ENCODE measurements at places on chromosomes 1 and 21.

- DNase-seq = no peak
Observed at GRCh38 chr1:40860706-40861223, 1.4 kb downstream of the CITED4 start.

GRCh38 chr1:170305777-170306512 lies 160.2 kb downstream of the NTMT2 start:
- DNase-seq = no peak

DNA sequence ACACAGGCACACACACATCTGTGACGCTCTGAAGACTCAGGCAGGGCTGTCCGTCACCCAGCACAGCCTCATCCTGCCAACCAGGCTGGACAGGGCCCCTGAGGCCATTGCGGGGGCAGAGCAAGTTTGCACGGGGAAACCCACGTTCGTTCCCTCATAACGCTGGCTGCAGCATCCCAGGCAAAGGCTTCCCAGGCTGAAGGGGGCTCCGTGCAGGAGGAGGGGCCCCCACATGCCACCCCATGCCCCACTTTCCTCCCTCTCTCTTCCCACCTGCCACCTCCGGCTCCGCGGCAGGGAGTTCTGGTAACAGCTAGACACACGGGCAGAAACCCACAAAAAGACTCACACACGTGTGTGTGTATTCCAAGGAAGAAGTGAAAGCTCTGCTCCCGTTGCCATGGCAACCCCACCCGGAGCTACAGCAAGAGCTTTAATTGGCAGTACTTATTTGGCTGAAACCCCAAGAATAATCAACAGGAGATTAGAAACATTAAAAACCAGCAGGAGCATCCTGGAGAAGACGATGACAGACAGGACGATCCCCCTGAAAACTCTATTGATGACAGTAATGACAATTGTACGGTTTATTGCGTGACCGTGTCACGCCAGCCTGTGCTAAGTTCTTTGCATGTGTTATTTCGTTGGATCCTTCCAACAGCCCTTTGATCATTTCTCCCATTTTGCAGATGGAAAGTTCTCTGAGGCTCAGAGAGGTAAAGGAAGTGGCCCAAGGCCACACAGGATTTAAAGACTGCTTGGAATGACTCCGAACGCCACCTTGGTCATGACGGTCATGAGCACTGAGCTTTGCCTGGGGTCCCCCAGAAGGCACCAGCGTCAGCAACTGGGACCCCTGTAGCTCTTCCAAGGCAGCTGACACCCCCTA lies 247.1 kb downstream of the NPHP4 start:
- no peak for DNase-seq

- no peak for DNase-seq
Observed at GRCh38 chr1:30329802-30330557, 393.4 kb downstream of the MATN1 start.

GRCh38 chr1:231187571-231187970 lies 25.7 kb downstream of the TRIM67 start:
- no peak for DNase-seq

DNA sequence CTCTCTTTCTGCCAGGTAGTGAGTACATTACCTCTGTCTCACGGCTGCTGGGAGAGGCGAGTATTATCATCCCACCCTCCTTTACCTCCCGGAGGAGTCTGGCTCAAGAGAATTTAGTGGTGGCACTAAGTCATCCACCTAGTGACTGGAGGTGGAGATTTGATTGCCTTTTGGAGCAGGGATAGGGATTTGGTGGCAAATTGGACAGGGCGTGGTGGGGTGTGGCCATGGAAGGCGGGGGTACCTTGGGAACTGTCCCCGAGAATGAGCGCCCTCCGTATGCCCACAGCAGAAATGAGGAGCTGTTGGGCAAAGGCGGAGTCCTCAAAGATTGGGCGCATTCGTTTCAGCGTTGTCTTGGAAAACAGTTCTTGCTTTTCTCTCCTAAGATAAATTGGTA lies 32.1 kb upstream of the HMGN1 start:
- DNase-seq = no peak

- DNase-seq = no peak
Observed at GRCh38 chr1:20716232-20716631, 1.6 kb downstream of the KIF17 start.

DNA sequence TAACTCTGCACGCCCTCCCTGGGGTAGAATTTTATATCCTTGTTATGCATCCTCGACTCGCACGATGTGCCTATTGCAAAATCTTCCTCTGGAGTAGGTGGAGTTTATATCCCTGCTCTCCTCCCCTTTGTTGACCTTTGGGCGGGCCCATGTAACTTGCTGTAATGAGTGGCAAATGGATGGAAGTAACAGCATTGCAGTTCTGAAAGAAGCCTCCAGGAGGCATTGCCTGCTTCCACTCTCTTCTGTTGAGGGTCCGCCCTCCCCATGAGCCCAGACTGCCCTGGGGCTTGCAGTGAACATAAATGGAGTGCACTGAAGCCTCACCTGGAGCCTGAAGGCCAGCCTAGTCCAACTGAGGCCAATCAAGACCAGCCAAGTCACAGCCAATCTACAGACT lies 62.2 kb upstream of the GRIK3 start:
- no peak for DNase-seq

DNA sequence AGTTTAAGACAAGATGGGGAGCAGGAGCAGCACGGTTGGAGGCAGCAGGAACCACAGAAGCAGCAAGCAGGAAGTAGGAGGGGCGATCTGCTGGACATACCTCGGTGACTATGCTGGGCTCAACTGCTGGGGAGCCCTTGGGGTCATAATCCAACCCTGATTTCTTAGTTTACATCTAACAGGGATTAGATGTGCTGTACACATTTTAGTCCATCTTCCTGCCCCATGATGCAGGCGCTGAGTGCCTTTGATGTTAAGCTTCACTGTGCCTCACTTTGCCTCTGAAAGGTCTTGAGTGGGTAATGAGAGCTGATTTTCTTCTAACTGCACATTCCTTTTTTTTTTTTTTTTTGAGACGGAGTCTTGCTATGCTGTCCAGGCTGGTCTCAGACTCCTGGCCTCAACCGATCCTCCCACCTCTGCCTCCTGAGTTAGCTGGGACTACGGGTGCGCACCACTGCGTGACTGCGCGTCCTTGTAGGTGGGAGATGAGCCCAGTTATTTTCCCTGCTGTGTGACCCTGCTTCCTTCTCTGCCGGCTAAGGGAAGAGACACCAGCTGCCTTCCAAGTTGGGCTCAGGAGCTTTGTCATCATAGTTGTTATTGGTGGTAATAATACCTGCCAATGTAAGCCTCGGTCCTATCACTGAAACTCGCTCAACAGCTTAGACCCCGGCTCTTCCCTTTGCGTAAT lies 1.1 kb upstream of the RCAN3 start:
- no peak for DNase-seq

DNA sequence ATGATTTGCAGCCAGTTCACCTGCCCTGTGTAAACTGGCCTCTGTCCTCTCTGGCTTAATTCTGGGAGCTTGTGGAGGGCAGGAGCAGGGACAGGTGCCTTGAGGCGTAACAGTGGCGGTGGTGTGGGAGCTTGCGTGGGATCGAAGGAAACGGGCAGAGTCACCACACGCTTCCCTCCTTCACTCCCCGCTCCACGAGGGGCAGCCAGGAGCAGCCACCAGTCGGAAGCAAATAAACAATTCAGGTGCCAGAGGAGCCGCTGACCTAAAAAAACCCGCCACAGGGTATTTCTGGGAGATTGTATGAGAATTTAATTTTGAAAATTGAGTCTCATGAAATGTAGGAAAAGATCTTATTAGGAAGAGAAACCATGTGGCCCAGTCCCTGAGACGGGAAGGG lies 26.0 kb downstream of the FAAP20 start:
- no peak for DNase-seq

GRCh38 chr21:30340714-30341573 lies 3.5 kb upstream of the KRTAP27-1 start:
- no peak for DNase-seq
